ENCODE measurements at places on chromosomes 4 and X.

DNA sequence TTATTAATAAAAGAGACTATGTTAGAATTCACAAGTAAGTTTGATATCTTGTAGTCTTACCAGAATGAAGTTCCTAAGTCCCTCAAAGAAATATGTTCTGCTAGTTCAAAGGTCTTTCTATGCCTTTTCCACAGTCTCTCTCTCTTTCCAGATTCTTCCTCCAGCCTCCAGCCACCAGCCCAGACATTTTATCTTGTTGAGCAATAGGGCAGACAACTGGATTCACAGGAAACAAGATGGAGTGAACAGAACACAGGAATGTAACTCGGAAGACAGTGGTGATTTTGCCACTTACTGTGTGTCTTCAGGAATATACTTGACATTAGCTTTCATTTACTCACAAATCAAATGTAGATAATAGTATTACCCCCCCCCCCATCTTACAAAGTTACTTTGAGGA is 17.1 kb upstream of the CPEB2 start:
- no peak overlapping the region for H3K27ac ChIP-seq
- no peaks in the 10 kb centered on the region for H3K27me3 ChIP-seq
- no peak overlapping the region for H3K4me3 ChIP-seq
- no peak for DNase-seq

DNA sequence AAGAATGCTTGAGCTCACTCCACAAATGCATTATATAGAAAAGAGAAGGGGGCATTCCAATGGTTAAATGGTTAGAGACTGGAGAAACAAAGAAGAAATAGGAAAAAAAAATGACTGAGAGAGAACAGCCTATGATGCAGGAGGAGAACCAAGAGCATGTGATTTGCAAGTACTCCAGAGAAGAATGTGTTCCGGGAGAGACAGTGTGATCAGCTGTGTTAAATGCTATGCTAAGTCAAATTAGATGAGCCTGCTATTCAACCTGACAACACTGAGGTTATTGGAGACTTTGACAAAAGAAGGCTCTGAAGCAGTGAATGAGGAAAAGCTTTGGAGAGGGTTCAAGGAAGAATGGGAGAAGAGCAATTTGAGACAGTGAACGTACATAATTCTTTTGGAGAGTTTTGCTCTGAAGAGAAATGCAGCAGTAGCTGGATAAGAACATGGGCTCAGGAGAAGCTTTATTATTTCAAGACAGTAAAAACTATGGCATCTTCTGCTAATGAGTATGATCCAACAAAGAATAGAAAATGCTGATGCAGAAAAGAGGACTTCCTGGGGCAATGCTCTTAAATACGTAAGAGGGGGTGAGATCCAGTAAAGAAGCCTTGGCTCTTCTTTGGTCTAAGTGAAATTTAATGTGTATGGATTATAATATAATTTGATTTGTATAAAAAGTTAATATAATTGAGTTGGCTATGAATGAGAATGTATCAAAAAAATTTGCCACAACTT is 66.3 kb downstream of the PPP3CA start:
- DNase-seq: no peak
- H3K27me3 ChIP-seq: no peaks in the 10 kb centered on the region
- H3K36me3 ChIP-seq: no peaks in the 10 kb centered on the region
- H3K4me3 ChIP-seq: no peak overlapping the region

DNA sequence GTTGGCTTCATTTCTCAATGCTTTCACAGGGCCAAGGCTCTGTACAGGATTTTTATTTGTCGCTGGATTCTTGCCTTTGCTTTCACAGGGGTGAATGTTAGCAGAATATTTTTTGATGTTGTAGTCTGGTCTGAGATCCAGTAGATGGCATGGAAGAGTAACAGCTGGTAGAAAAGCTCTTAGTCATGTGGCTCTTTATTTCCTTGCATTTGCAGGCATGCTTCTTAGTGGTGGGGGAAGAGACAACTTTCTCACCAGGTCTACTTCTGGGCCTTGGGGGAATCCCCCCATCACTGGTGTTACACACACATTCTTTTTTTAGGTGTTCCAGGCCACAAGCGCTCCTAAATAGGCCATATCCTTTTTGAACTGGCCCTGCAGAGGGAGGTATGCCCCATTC is 58.2 kb upstream of the DKK2 start:
- H3K27me3 ChIP-seq: no peaks in the 10 kb centered on the region
- no peak overlapping the region for H3K4me3 ChIP-seq
- no peaks in the 10 kb centered on the region for H3K36me3 ChIP-seq
- no peaks in the 10 kb centered on the region for H3K4me1 ChIP-seq

- DNase-seq: no peak
- no peaks in the 10 kb centered on the region for H3K27me3 ChIP-seq
- no peak overlapping the region for H3K27ac ChIP-seq
- no peak overlapping the region for H3K4me3 ChIP-seq
- no peaks in the 10 kb centered on the region for H3K36me3 ChIP-seq
Observed at GRCh38 chrX:23509256-23509655, 158.0 kb upstream of the PRDX4 start.

- H3K36me3 ChIP-seq: no peaks in the 10 kb centered on the region
- H3K4me1 ChIP-seq: no peaks in the 10 kb centered on the region
- DNase-seq: no peak
- H3K27me3 ChIP-seq: no peaks in the 10 kb centered on the region
- no peak overlapping the region for H3K27ac ChIP-seq
Observed at GRCh38 chr4:10203851-10204250, 87.3 kb upstream of the WDR1 start.

DNA sequence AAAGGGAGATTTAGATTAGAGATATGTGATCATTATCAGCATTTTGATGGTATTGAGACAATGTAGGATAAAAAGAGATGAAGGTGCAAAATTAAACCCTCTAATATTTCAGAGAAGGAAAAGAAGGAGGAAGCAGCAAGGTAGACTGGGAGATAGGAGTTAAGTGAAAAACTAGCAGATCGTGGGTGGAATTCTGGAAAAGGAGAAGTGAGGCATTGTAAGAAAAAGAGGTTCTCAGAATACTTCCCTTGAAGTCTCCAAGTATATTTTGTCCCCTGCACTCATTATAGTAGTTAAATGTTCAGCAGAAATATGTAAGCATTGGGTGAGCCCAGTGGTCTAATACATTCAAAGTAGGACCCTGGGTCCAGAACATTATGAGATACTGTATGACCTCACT is 30.3 kb downstream of the COPS4 start:
- H3K4me3 ChIP-seq: no peak overlapping the region
- no peaks in the 10 kb centered on the region for H3K27me3 ChIP-seq
- H3K4me1 ChIP-seq: no peaks in the 10 kb centered on the region
- no peaks in the 10 kb centered on the region for H3K36me3 ChIP-seq
- DNase-seq: no peak

DNA sequence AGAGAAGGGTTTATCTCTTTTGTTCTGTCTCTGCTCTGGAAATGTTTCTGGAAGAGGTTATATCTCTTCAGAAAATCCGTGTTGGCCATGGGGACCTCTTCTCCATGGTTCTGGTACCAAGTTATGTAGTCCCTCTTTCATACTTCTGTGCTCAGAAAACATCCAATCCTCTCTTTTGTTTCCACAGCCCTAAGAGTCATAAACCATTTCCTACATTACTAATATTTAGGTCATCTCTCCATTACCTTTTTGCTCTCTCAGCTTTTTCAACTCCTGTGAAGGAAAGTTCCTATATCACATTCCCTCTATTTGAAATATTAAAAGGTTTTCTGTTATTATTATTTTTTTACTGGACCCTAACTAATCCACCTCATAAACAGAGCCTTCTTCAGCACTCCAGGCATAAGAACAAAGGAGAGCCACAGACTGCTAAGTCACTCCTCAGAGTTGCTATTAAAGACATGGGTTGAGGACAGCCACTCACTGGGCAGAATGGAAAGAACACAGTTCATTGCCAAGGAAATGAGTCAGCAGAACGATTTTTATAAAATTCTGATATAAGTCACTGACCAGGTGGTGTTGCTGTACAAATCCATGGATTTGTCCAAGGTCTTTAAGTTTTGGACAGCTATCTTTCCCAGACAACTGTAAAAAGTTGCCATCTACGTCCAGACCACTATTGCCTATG is 122.4 kb upstream of the NPY2R start:
- no peaks in the 10 kb centered on the region for H3K27me3 ChIP-seq
- H3K27ac ChIP-seq: no peak overlapping the region
- no peak for DNase-seq
- no peak overlapping the region for H3K4me3 ChIP-seq
- no peaks in the 10 kb centered on the region for H3K36me3 ChIP-seq

- H3K4me3 ChIP-seq: no peak overlapping the region
- no peak overlapping the region for H3K27ac ChIP-seq
- H3K36me3 ChIP-seq: no peaks in the 10 kb centered on the region
- no peaks in the 10 kb centered on the region for H3K27me3 ChIP-seq
- no peaks in the 10 kb centered on the region for H3K4me1 ChIP-seq
- no peak for DNase-seq
Observed at GRCh38 chr4:137267024-137267423, 265.3 kb downstream of the PCDH18 start.

DNA sequence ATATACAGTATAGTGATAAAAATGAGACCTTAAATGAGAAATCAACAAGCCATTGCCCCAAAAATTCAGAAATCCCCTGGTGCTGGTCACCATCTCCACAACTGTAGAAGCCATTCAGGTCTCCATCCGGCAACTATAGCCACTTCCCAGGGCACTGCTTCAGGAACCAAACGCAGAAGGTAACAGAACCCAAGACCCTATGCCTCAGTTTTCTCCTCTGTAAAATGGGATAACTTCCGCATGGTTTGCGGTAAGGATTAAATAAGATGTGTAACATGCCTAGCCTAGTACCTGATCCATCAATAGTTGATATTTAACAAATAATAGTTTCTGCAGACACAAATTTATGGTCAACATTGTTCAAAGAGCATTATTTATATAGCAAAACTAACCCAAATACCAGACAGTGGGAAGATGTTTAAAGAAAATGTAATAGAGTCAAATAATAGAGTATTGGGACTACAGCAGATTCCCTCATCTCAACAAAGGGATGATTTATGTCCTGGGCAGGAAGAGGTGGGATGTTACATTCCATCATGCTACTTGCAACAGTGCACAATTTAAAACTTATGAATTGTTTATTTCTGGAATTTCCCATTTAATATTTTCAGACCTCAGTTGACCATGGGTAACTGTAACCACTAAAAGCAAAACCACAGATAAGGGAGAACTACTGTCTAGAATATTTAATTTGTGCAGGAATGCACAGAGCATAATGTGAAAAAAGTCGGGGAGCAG is 30.0 kb downstream of the IRF2 start:
- DNase-seq: no peak
- no peak overlapping the region for H3K27ac ChIP-seq
- no peak overlapping the region for H3K4me3 ChIP-seq
- H3K4me1 ChIP-seq: peaks cover under 1% of the 10 kb centered on the region

- H3K36me3 ChIP-seq: no peaks in the 10 kb centered on the region
- no peaks in the 10 kb centered on the region for H3K4me1 ChIP-seq
- no peak for DNase-seq
- no peak overlapping the region for H3K27ac ChIP-seq
- no peak overlapping the region for H3K4me3 ChIP-seq
Observed at GRCh38 chr4:185134307-185134869, 8.7 kb upstream of the SLC25A4 start.

DNA sequence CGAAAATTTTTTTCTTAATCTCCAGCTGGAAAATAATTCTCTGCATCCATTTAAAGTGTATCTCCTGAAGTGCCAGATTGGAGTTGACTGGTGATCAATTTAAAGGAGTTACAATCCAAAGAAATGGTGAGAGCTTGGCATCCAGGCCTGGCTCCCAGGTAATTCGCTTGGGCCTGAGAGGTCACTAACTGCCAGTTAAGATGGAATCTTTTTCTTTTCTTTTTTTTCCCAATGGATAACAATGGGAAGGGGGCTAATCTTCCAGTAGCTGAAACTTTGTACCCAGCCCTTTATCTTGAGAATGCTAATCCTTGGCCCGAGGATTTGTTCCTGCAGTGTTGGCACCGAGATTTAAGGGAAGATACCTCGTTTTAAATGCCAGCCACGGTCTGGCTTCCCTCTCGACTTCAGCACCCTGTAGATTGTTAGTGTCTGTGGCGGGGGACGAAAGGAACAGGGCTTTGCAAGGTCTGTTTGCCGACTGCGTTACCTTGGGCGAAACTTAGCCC is 13.3 kb upstream of the PITX2 start:
- peak overlapping the region; percentile 62 for H3K4me3 ChIP-seq
- no peak overlapping the region for H3K27ac ChIP-seq
- peaks cover 7% of the 10 kb centered on the region for H3K4me1 ChIP-seq

DNA sequence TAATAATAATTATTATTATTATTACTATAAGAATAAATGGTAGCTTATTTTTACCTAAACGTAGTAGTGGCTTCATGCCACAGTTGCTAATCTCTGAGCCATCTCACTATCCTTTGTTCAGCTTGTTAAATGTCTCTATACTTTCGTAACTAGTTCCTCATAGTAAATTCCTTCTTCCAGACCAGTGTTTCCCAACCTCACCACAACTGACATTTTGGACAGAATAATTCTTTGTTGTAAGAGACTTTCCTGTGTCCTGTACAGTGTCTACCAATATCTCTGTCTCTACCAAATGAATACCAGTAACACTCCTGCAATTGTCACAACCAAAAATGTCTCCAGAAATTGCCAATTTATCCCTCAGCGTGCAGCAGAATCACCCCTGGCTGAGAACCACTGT is 1040.9 kb downstream of the DMD start:
- H3K27ac ChIP-seq: no peak overlapping the region
- DNase-seq: no peak
- no peaks in the 10 kb centered on the region for H3K36me3 ChIP-seq
- no peaks in the 10 kb centered on the region for H3K4me1 ChIP-seq
- H3K4me3 ChIP-seq: no peak overlapping the region
- H3K27me3 ChIP-seq: no peaks in the 10 kb centered on the region
